ENCODE measurements at places on chromosomes 1 and 21.

DNA sequence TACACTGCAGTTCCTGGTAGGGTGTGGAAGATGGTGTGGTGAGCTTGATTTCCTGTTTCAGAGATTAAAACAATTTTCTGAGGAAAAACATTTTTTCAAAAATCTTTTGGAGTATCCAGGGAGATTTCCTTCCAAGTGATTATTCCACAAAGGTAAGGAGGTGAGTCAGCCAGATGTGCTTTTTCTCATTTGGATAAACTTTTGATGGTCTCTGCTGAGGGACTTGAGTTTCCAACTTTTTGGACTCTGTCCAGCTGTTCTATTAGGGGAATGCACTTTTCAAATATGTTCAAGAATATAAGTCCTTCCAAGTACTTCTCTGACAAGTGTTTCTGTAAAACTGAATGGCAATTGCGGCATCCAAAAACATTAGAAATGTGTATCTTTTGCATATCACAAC lies 628.8 kb upstream of the ADAMTS5 start:
- no peaks in the 10 kb centered on the region for H3K27me3 ChIP-seq
- no peak for DNase-seq
- no peak overlapping the region for H3K4me3 ChIP-seq
- no peaks in the 10 kb centered on the region for H3K4me1 ChIP-seq
- H3K27ac ChIP-seq, result no peak overlapping the region

DNA sequence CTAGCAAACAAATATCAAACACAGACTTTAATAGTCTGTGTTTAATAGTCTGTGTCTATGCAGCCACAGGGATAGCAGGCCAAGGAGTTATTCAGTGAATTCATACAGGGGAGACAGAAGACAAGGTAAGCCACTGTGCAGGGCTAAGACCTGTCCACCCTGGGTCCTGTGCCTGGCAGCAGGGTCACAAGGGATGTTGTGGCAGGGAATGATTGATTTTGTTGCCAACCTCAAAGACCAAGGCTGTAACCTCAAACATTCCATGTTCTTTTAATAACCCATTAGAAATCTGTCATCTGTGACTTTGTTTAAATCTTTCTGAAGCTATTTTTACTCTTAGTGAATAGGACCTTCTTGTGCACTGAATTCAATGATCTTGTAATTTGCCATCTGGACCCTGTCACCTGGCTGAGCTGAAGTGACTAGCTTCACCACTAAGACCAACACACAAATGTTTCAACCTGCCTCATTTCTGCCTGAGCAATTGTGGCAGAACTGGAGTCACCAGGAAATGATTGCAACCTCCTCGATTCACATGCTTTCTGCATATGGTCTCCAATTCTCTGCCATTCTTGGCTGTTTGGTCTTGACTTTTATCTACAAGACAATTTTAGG lies 154.2 kb downstream of the ASTN1 start:
- no peaks in the 10 kb centered on the region for H3K36me3 ChIP-seq
- peaks cover 8% of the 10 kb centered on the region for H3K4me1 ChIP-seq
- H3K4me3 ChIP-seq, result no peak overlapping the region
- DNase-seq, result no peak
- no peak overlapping the region for H3K27ac ChIP-seq

DNA sequence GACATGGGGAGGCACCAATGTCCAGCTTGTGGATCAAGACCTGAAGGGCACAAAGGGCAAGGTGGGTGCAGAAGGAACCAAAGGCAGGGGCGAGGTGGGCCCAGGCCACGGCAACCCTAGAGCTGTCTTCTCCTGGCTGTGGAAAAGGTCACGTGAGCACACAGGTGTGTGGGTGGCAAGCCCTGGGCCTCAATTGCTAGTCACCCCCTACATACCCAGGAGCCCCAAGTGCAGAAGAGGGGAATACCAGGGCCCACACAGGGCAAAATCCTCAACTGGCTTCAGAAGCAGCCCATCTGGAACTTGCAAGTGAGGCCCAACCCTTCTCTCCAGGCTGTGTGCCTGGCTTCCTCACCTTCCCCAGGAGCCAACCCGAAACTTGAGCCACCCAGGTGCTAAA lies 25.6 kb downstream of the ZBTB17 start:
- H3K4me1 ChIP-seq, result peaks cover 63% of the 10 kb centered on the region
- no peak overlapping the region for H3K4me3 ChIP-seq
- peaks cover 6% of the 10 kb centered on the region for H3K36me3 ChIP-seq
- no peak for DNase-seq
- H3K27ac ChIP-seq, result peak overlapping the region; percentile 87
- H3K27me3 ChIP-seq, result no peaks in the 10 kb centered on the region

GRCh38 chr1:81954534-81955020 lies 153.8 kb downstream of the ADGRL2 start:
- H3K4me3 ChIP-seq, result no peak overlapping the region
- H3K36me3 ChIP-seq, result peaks cover 62% of the 10 kb centered on the region
- H3K27me3 ChIP-seq, result no peaks in the 10 kb centered on the region
- no peak overlapping the region for H3K27ac ChIP-seq
- H3K4me1 ChIP-seq, result no peaks in the 10 kb centered on the region
- DNase-seq, result no peak

- DNase-seq, result no peak
- H3K27ac ChIP-seq, result peak overlapping the region; percentile 94
- H3K36me3 ChIP-seq, result peaks cover 35% of the 10 kb centered on the region
These were observed 324.3 kb upstream of the POU3F1 start for GRCh38 chr1:38370716-38371504.

GRCh38 chr1:82392513-82392912 lies 591.8 kb downstream of the ADGRL2 start:
- no peak for DNase-seq
- peaks cover 6% of the 10 kb centered on the region for H3K4me1 ChIP-seq
- no peak overlapping the region for H3K4me3 ChIP-seq
- H3K36me3 ChIP-seq, result no peaks in the 10 kb centered on the region

Data from WTC11 (cell line).